ENCODE measurements at places on chromosomes 2 and 18.

GRCh38 chr2:126754240-126755004 lies 98.5 kb downstream of the GYPC start:
- DNase-seq = no peak

DNA sequence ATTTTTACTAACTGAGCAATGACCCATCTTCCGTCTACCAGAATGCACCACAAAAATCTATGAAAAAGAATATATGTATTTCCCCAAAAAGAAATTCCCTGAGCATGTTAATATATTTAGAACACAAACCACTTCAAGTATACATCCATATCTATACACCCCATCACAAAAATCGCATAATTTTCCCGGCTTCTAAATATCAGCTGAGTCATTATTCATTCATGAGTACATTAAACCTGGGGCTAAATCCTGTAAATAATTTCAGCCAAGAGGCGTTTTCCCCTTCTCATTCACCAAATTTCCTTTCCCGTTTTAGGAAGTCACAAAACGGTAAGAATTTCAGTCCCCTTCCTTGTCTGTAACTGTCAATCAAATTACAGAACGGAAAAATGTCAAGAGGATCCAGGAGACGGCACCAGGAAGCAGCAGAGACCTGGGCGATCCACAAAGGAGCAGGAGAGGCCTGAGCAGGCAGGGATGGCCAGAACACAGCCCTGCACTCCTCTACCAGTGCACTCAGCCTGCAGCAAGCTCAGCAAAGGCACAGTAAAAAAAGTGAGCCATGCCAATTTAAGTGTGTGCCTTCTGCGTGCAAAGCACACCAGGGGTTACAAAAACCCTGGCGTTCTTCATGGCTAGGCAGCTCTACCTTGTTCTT lies 300.7 kb downstream of the TCF4 start:
- DNase-seq = no peak

GRCh38 chr2:218615868-218616315 lies 8.2 kb downstream of the PLCD4 start:
- DNase-seq = no peak

- DNase-seq = no peak
Observed at GRCh38 chr2:168138374-168138773, 109.0 kb downstream of the STK39 start.

GRCh38 chr2:241943961-241944575 lies 74.5 kb downstream of the RTP5 start:
- no peak for DNase-seq

GRCh38 chr18:79853303-79853992 lies 55.7 kb downstream of the KCNG2 start:
- no peak for DNase-seq

GRCh38 chr18:35495536-35496314 lies 2.0 kb downstream of the INO80C start:
- DNase-seq = no peak

GRCh38 chr2:28496781-28497180 lies 921 bp downstream of the PLB1 start:
- no peak for DNase-seq

Data from stimulated activated CD8-positive, alpha-beta memory T cell treated with anti-CD3 and anti-CD28 coated beads, Interleukin-4, amount 100 ng/mL, for 24 hours (primary cell).